ENCODE measurements at places on chromosomes 5 and 9.

GRCh38 chr5:98206566-98206965 is 566.9 kb upstream of the RGMB start:
- DNase-seq, result no peak

- no peak for DNase-seq
These were observed 786.5 kb upstream of the ACO1 start for GRCh38 chr9:31597977-31598376.

GRCh38 chr9:81955625-81956024 is 12.3 kb downstream of the SPATA31D3 start:
- DNase-seq, result no peak

- DNase-seq, result no peak
These were observed 320.9 kb downstream of the IRX2 start for GRCh38 chr5:2430606-2431005.

DNA sequence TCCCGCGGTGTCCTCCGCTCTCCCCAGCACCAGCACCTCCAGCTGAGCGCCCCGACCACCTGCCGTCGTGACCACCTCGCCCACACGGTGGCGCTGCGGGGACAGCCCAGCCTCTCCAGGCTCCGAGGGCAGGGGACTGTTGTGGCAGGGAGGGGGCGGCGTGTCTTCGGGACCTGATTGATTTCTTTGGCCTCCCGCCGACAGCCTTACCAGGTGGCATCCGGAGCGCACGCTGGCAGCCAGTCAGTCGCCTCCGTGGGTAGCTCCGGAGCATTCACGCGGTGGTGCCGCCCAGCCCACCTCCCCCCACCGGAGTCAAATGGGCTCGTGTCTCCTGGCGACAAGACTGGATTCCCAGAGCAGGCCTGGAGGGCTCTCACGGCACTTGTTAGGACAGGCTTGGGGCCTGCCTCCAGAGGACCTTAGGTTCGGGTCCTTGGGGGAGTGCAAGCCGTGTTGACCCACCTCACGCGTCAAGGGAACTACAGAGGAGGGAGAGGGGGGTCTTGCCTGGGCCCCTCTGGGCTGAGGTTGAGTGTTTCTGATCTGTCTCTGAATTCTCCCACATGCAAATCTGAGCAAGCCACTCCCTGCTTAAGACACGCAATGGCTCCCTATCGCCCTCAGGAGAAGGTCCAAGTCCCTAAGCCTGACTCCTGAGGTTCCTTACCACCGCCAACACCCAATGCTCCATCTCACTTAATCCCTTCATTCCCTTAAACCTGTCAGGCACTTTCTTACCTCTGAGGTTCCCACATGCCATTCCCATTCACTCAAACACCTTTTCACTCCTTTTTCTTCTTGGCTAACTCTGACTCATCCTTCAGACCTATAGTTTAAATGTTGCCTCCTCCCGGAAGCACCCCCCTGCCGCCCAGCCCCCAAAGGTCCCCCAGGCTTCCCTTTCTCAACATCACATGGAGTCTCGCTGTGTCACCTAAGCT is 51.2 kb upstream of the GGTA1 start:
- DNase-seq, result peak; percentile 18

DNA sequence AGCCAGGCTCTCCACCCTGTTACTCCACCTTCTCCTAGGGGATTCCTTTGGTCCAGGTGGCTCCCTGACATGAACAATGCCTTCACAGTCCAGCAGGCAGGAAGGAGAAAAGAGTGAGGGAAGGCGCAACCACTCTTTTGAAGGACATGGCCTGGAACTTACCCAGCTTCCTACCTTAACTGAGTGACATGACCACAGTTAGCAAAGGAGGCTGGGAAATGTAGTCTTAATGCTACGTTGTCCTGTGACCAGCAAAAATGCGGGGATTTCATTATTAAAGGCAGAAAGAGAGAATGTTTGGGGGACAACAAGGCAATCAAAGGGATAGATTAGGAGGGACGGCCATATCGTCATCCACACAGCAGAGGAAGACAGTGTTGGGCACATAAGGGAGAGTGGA is 100.3 kb upstream of the ERCC6L2 start:
- DNase-seq, result no peak

DNA sequence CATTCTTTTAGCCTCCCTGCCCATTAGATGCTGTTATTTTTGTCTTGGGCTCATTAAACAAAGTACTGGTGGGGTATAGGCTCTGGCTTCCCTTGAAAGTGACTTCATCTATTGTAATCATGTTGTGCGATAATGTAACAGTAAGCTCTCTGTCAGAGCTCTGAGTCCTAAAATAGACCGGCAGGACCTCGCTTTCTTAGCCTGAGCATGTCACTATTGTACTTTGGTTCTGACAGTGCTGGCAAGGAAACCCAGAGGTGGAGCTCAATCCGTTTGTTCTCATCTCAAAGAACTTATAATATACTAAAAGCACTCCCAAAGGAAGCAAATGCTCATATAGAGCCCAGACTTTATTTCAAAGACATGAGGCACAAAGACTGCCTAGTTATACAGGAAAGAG is 339.1 kb upstream of the CCNH start:
- DNase-seq, result no peak

GRCh38 chr9:15421990-15422371 is 695 bp upstream of the SNAPC3 start:
- no peak for DNase-seq

DNA sequence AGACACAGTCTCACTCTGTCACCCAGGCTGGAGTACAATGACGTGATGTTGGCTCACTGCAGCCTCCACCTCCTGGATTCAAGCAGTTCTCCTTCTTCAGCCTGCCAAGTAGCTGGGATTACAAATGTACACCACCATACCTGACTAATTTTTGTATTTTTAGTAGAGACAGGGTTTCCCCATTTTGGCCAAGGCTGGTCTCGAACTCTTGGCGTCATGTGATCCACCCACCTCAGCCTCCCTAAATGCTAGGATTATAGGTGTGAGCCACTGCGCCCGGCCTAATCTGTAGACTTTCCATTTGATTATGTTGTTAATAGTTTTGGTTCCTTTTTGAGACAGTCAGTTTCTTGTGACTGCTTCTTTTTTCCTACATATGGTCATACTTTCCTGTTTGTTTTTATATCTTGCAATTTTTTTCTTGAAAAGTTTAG is 31.0 kb downstream of the MTREX start:
- DNase-seq, result peak; percentile 36

GRCh38 chr5:54514291-54514690 is 3.3 kb upstream of the SNX18 start:
- DNase-seq, result no peak

DNA sequence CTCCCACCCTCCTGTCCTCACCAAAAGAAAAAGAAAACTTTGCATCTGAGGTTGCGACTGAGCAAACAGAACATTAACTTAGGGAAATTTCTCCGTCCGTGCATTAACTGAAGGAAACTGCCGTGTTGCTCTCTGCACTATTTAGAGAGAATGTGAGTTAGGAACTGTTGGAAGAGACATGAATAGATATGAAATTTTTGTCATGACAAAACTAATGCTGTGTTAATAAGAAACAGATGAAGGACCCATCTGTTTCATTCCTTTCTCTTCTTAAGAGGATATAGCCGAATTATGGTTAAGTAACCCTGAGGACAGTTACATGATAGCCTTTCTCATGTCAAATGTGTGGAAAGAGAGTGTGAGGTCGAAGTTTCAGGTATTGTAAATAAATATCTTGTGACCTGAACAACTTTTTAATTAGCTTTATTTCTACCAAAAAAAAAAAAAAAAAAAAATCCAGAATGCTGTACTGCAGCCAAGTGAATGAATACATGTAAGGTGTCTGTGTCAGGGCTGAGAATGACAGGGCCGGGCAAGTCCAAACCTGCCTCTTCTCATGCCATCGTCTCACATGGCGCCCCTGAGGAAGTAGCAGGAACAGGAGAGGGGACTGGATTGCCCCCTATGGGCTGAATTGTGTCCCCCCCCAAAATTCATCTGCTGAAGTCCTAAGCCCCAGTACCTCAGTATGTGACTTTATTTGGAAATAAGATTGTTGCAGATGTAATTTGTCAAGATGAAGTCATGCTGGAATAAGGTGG is 35.6 kb upstream of the ANKRD33B start:
- no peak for DNase-seq
